Activated naive CD4-positive, alpha-beta T cell treated with Interleukin-2 at 50 U/mL for 16 hours (primary cell): ENCODE measurements at places on chromosomes 11 and 22.

DNA sequence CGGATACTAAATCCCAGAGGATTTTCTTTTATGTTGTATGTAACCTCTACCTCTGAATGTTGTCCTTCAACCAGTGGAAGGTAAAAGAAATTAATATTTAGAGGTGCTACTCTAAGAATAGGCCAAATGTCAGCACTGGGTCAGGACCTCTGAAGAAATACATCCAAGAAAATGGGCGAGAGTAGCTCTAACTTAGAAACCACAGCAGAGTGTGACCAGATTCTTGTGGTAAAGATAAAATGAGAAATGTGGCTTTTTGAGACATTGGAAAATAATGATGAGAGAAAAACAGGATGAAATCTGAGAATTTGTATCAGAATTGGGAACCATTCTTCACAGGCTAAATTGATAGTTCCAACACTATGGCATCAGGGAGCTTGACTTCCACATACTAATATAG, 63.5 kb downstream of the CSTPP1 start:
- DNase-seq, result no peak

- no peak for DNase-seq
Observed at GRCh38 chr11:72776844-72777754, 16.7 kb downstream of the STARD10 start.

GRCh38 chr11:118666371-118666770, 13.1 kb downstream of the TREH start:
- no peak for DNase-seq

DNA sequence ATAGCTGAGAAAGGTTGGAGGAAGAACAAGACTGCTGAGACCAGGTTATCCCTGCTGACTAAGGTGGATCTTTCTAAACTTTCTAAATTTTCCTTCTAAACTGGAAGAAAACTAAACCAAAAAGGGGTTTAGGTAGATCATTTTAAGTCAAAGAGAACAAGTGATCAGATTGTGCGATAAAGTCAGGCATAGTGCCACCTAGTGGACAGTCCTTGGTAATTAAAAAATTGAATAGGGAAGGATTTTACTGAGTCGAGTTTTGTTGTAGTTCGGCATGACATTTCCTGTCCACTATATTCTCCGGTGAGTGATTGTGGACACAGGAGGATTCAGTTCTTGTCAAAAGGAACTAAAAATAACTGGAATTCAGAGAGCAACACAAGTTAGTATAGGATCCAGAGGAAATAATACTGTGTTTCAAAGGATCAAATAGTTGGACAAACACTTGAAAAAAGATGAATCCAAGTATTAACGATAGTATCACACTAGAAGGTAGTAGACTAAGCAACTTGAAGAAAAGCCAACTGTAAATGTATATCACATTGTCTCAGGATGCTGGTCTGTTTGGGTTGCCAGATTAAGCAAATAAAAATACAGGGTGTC, 1236.4 kb downstream of the FAM181B start:
- no peak for DNase-seq

GRCh38 chr11:119406005-119406404, 17.0 kb downstream of the THY1 start:
- DNase-seq, result no peak

DNA sequence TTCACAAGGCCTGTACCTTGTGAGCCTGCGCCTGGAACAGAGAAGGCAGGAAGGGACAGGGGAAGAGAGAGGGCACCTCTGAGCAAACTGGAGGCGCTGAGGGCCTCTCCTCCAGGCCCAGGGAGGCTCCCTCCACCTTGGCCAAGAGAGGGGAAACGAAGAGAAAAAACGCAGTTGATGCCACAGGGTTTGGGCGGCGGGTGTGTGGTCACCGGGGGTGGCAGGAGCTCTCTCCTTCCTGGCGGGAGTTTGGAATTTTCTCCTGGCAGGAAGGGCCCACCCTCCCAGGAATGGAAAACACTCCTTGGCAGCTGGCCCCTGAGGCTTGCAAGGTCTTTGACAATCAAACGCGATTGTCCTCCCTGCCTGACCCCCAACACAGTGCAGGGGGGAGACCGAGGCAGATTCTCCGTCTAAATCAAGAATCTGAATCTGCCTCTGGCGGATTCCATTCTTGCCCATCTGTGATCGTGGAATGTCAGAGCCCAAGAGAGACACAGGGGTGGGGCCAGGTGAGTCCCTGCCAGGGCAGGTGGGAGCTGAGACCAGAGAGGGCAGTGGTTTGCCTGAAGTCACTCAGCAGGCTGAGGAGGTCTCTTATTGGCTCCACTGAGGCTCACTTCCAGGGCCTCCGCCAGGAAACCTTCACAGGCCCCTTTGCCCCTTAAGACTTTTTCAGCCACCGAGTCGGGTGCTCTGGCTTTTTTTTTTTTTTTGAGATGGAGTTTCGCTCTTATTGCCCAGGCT, 21.0 kb downstream of the RPL3 start:
- no peak for DNase-seq
